ENCODE measurements at places on chromosomes 7 and 10. TPM values are rescaled to one million over a fixed set of nuclear protein-coding genes. Genes with fewer than 3 reads are reported as not detected.

DNA sequence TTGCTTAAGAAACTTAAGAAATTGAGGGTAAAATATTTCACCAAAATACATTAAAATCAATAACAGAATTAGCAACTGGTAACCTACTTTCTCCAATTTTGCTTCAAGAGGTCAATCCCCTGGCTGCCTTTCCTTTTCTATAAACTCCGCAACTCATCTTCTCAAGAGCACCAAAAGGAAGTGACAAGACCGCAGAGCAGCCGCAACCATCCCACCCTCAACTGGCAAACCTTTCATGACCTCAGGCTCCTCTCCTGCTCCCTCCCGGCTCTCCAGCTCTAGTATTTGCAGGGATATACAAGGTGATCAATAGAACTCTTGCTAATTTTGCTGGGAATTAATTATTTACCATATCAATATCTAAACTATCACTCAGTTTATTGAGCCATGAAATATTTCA, 88.9 kb downstream of the ATE1 start:
- no peak for DNase-seq

- no peak for DNase-seq
Measured at GRCh38 chr7:90173127-90173844, 19.0 kb downstream of the STEAP1 start.

GRCh38 chr7:54988516-54988915, 30.3 kb upstream of the EGFR start:
- DNase-seq, result no peak

NUTM2B gene
- total RNA-seq, result 0.52 TPM
